ENCODE measurements at places on chromosomes 5 and 9. TPM values are rescaled to one million over a fixed set of nuclear protein-coding genes. Genes with fewer than 3 reads are reported as not detected.

RNF130 gene
- 105 TPM for total RNA-seq

- peak; percentile 40 for ATAC-seq
These were observed 46.6 kb upstream of the IPPK start for GRCh38 chr9:92716557-92716956.

DNA sequence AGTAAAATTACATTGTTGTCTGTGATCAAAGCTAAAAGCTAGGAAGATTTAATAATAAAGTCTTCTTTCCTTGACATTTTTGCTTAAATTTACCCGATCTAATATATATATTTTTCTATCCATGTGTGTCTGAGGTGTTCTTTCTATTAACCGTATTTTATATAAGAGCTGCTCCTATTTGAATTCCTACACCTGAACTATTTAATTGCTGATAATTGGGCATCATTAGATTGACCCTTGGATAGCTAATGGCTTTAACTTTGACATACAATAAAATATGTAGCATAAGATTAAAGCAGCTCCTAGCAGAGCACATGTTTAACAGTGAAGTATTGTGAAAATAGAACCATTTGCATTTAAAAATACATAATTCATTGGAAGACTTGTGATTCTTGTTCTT, 792.7 kb downstream of the MAT2B start:
- no peak for ATAC-seq

HBEGF gene
- 4.7 TPM for total RNA-seq

All from gastroesophageal sphincter (tissue), 4 donors.